ENCODE measurements at places on chromosomes 6 and 20.
A peak's percentile ranks its signal among the peaks of the same experiment; 100 is the strongest.

- DNase-seq, result no peak
Observed at GRCh38 chr6:168367285-168367751, 47.7 kb upstream of the DACT2 start.

DNA sequence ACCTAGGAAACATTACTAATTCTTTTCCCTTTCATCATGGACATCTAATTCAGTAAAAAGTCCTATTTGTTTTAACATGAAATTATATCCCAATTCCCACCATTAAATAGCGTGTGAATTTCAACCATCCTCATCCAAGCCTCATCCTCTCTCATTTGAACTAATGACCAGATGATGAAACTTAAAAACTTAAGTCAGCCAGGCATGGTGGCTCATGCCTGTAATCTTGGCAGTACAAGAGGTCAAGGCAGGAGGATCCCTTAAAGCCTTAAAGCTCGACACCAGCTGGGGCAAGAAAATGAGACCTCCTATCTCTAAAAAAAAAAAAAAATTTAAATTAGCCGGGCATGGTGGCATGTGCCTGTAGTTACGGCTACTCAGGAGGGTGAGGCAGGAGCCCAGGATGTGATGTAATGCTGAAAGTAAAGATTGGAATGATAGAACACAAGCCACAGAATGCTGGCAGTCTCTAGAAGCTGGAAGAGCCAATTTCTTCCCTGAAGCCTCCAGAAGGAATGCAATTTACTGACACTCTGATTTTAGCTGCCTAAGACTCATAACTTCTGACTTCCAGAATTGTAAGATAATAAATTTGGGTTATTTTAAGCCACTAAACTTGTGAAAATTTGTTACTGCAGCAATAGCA lies 27.1 kb upstream of the HAO1 start:
- no peak for DNase-seq

GRCh38 chr6:106257195-106257594 lies 68.4 kb downstream of the ATG5 start:
- DNase-seq, result no peak

- DNase-seq, result no peak
Observed at GRCh38 chr6:29708432-29709179, 14.6 kb upstream of the HLA-F start.

DNA sequence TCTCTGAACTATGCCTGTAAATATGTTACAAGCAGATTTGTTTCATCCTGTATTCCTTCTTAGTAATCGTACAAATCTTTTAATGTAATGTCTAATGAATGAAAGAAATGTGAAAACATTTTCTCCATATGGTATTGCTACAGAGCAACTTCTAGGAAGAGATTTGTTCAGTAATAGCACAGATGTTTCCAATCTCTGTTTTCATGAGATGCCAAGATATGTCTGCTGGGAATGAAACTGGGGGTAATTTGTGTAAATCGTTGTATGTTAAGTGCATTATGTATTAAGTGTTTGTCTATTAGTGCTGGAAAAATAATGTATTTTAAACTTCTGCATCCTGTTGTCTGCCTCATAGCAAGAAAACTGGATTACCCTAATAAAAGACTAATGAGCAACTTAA lies 722.2 kb upstream of the EYS start:
- DNase-seq, result no peak

GRCh38 chr6:107977283-107977682 lies 19.3 kb upstream of the SEC63 start:
- peak; percentile 62 for DNase-seq

- DNase-seq, result no peak
Observed at GRCh38 chr6:71028877-71029252, 72.0 kb upstream of the B3GAT2 start.

DNA sequence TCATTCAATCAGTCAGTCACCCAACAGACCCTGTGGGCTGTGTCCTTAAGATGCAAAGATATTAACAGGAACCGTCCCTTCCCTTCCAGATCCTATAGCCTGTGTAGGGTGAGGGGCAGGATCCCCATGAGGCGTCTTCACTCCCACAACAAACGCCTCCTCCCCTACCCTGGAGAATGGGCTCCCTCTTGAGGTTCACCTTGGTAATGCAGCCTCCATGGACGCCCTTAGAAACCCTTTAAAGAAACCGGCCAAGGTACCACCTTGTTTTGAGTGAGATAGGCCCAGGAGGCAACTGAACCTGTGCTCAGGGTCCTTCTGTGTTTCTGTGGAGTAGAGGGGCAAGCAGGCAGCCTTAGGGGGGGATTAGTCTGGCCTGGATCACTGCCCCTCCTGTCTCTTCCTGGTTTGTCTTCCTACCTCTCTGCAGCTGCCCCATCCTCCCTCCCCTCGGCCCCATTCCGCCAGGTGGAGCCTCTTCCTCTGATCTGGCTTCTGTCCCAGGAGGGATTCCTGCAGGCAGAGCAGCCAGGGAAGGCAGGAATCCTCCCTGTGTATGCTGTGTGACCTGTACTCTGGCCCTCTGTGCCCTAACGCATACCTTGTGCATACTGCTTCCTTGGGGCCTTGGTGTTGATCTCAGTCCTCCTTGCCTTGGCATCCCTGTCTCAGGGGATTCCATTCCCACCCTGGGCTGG lies 6.6 kb upstream of the GUCA1A start:
- DNase-seq, result peak; percentile 82

GRCh38 chr6:292506-293192 lies 362 bp downstream of the DUSP22 start:
- no peak for DNase-seq

DNA sequence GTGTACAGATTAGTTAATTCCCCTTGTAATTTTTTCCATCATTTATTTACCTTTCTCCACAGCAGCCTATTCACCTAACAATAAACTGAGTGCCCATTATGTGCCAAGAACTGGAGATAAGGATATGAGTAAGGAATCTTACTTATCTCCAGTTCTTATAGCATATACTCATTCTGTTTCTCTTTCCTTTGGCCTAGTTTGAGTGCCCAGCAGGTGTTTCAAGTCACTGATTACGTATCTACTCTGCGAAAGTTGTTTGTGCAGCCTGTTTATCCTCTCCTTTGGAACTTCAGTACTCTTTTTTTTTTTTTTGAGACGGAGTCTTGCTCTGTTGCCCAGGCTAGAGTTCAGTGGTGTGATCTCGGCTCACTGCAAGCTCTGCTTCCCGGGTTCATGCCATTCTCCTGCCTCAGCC lies 17.3 kb upstream of the POU5F1 start:
- DNase-seq, result no peak

- peak; percentile 99 for DNase-seq
Observed at GRCh38 chr6:23003671-23004467, 434.5 kb downstream of the HDGFL1 start.

DNA sequence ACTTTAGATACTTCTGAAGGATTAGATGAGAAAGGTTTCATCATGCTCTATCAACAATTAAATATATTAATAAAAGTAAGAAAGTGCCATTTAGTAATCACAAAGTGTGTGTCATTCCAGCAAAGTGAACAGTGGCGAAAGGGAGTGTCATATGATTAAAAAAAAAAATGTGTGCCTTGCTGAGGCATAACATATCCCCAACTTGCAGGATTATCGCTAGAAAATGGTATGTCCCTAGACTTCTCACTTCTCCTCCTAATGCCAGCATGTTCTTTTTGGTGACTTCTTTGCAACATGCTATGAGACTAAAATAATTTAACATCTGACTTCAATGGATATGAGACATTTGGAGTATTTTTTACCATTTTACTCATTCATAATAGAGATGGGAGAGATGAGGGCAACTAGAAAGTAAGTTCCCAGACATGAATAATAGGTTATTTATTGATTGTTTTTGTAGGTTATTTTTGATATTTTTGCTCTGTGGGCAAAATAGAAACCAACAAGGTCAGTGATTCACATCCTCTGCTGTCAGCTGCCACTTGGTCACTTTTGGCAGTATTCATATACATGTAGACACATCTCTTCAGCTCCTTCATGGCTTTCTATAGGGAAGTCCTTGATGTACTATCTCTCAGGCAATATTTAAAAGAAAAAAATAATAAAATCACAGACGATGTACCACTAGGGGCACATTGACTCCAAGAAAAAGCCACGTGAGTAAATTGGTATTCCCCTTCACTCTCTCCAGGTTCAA lies 370.1 kb downstream of the BMP2 start:
- DNase-seq, result no peak

All from NCI-H2171 treated with DMSO at 0.1 percent for 48 hours (cell line).